ENCODE measurements at places on chromosomes 3 and 15.

DNA sequence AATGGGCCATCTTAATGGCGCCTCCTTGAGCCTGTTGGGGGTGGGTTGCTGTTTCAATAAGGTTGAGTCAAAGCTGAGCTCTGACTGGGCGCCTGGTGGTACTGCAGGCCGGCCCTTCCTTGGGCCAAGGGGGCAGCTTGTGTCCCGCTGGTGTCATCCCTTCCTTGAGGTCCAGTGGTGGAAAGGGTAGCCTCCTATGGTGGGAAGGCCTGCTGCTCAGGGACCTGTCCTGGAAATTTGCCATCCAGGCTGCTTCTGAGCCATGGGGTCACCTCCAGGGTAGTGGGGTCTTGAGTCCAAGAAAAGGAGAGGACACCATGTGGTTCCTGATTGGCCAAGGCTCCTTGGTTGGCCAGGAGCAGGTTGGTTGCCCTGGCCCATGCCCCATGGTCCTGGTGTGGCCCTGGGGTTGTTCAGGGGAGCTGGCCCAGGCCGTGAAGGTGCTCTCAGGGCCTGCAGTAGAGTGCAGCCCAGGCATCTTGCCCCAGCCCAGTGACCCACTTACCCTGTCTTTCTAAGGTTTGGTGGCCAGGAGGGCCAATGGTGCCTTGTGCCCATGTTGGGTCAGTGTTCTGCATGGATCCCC lies 188.7 kb downstream of the UBE3A start:
- DNase-seq: no peak

DNA sequence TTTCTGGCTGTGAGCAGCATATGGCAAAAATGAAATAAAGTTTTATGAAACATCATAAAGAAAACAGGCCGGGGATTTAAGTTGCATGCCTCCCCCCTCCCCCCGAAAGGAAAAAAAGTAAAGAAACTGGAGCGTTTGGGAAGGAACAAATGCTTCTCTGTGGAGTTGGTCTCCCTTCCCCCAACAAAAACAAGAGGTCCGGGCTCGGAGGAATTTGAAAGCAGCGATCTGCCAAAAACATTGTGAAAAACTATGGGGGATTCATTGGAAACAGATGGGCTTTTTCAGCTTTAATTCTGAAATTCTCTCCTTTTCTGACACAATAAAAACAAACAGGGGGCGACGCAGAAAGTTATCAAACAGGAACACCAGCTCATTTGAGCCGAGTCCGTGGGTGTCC lies 17.0 kb downstream of the RGMA start:
- DNase-seq: no peak

- DNase-seq: no peak
Measured at GRCh38 chr15:53746101-53746500, 13.4 kb downstream of the WDR72 start.

GRCh38 chr3:160343132-160343531 lies 55.9 kb downstream of the IFT80 start:
- DNase-seq: no peak

GRCh38 chr3:165635791-165636683 lies 201.2 kb downstream of the BCHE start:
- no peak for DNase-seq

Data from RWPE2 (cell line).